ENCODE measurements at places on chromosomes 11 and 22. TPM values are rescaled to one million over a fixed set of nuclear protein-coding genes. Genes with fewer than 3 reads are reported as not detected.

DNA sequence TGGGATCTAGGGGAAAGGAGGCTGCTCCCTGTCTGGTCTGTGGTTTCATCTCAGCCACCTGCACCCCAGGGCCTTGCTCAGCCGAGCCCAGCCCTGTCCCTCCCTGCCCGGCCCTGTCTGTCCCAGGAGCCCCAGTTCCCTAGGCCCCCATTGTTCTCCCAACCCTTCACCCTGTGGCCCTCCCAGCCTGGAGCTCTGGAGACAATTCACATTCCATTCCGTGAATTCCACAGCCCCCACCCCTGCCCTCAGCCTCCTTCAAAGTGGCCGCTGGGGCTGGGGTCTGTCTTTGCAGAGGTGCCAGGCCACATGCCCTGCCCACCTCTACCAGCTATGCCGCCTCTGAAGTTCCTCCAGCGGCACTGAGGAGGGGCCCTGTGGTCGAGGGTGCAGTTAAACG lies 77.9 kb upstream of the WNT11 start:
- no peak for DNase-seq
- H3K27ac ChIP-seq, result no peak overlapping the region
- no peaks in the 10 kb centered on the region for H3K27me3 ChIP-seq

DNA sequence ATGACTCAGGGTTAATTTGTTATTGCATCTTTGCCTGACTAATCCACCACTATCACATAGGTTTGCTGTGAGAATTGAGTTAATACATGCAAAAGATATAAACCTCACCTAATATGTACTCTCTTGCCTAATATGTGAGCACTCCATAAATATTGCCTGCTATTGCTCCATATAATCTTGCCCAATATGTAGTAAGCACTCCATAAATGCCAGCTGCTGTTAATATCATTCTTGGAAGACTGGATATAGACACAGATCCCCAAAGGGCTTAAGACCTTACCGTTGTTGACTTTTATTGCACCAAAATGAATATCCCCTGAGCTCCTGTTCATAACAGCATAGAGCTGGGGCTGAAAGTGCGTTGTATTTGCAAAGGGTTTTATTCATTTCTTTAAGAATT lies 27.0 kb upstream of the LRRC55 start:
- no peaks in the 10 kb centered on the region for H3K27me3 ChIP-seq
- H3K27ac ChIP-seq, result no peak overlapping the region
- no peaks in the 10 kb centered on the region for H3K36me3 ChIP-seq
- DNase-seq, result no peak
- no peaks in the 10 kb centered on the region for H3K4me1 ChIP-seq

DNA sequence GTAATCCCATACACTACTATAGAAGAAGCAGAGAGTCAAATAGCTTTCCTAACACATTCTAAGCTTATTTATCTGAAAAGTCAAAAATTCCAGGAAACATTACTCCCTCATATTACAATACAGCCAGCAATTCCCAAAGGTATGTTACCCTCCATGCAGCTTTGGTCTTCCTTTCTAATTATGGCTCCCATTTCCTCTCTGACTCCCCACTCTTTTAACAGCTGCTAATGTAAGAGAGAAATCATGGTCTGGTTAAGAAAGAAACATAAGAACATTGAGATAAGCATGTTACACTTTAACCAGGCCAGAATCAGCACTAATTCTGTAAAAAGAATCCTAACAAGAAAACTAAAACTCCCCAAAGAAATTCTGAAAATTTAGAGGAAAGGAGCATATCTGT lies 6.8 kb downstream of the PPP2R1B start:
- peaks cover 77% of the 10 kb centered on the region for H3K36me3 ChIP-seq
- no peak overlapping the region for H3K4me3 ChIP-seq
- H3K4me1 ChIP-seq, result no peaks in the 10 kb centered on the region
- H3K27me3 ChIP-seq, result no peaks in the 10 kb centered on the region

DNA sequence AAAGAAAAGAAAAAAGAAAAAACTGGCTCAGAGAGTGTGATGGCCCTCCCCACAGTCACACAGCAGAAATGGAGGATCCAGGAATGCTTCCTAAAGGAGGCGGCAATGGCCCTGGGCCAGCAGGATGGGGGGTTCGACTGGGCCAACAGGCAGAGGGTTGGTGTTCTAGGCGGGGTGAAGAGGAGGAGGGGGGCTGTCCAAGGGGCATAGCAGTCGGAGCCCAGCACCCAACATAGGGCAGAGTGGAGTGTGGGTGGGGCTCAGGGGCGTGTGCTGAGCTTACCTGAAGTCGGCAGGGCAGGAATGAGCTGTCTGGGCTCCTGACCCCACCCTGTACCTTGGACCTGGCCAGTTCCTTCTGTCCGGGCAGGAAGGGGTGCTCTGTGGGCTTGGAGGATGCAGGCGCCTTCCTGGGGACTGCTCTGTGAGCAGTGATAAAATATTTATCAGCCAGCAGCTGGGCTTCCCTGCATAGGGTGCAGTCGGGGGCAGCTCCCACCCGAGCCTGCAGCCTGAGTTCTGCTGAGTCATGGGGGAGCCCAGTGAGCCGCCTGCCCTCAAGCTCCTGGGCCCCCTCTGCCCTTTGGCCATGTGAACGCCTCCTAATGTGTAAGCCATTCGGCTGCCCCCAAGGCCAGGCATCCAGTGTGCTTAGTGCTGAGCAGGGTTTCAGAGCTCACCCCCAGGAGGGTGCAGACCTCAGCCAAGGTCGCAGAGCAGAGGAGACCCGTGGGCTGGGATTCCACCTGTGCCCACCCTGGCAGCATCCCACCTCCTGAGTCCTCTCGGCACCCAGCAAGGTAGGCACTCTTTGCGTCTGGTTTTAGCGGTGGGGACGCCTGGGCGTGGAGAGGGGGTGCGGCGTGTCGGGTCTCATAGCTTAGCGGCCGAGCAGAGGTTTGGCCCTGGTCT lies 25.3 kb upstream of the PRR5 start:
- peaks cover 11% of the 10 kb centered on the region for H3K27me3 ChIP-seq
- H3K4me1 ChIP-seq, result peaks cover 23% of the 10 kb centered on the region
- DNase-seq, result no peak
- H3K36me3 ChIP-seq, result no peaks in the 10 kb centered on the region

- H3K27ac ChIP-seq, result peak overlapping the region; percentile 81
- no peak for DNase-seq
- H3K36me3 ChIP-seq, result no peaks in the 10 kb centered on the region
- H3K4me3 ChIP-seq, result no peak overlapping the region
- H3K4me1 ChIP-seq, result peaks cover 80% of the 10 kb centered on the region
- H3K27me3 ChIP-seq, result no peaks in the 10 kb centered on the region
Measured at GRCh38 chr22:36453855-36454378, 27.5 kb downstream of the TXN2 start.

DNA sequence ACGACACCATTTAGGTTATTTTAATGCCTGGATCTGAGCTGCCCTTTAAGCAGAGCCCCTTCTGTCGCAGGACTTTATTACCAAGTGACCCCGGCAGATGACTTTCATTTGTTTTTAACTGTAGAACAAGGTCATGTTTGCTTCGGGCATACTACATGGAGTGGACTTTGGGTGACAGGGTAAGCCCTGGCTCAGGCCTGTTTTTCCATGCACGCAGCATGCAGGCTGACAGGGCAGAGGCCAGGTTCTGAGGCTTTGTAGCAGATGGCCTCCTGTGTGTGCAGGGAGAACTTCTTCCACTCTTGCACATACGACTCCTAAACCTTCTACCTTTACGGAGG lies 50.5 kb downstream of the SNX19 start:
- H3K4me3 ChIP-seq, result no peak overlapping the region
- H3K36me3 ChIP-seq, result peaks cover under 1% of the 10 kb centered on the region
- peaks cover 3% of the 10 kb centered on the region for H3K4me1 ChIP-seq
- H3K27me3 ChIP-seq, result no peaks in the 10 kb centered on the region
- DNase-seq, result no peak

GRCh38 chr11:14503023-14503422 lies 3.4 kb upstream of the COPB1 start:
- H3K36me3 ChIP-seq, result peaks cover 40% of the 10 kb centered on the region
- H3K27me3 ChIP-seq, result no peaks in the 10 kb centered on the region
- no peaks in the 10 kb centered on the region for H3K4me1 ChIP-seq

GRCh38 chr11:129853518-129854231 lies 38.0 kb downstream of the TMEM45B start:
- no peaks in the 10 kb centered on the region for H3K27me3 ChIP-seq
- H3K27ac ChIP-seq, result peak overlapping the region; percentile 12
- DNase-seq, result peak; percentile 19
- H3K36me3 ChIP-seq, result no peaks in the 10 kb centered on the region
- no peak overlapping the region for H3K4me3 ChIP-seq

GRCh38 chr11:71342116-71342515 lies 89.7 kb upstream of the SHANK2 start:
- peaks cover 6% of the 10 kb centered on the region for H3K4me1 ChIP-seq
- no peak overlapping the region for H3K4me3 ChIP-seq
- no peaks in the 10 kb centered on the region for H3K36me3 ChIP-seq
- H3K27ac ChIP-seq, result no peak overlapping the region

- no peak for DNase-seq
- H3K36me3 ChIP-seq, result no peaks in the 10 kb centered on the region
- H3K4me3 ChIP-seq, result no peak overlapping the region
Measured at GRCh38 chr11:44754876-44755555, 28.3 kb downstream of the TSPAN18 start.

DNA sequence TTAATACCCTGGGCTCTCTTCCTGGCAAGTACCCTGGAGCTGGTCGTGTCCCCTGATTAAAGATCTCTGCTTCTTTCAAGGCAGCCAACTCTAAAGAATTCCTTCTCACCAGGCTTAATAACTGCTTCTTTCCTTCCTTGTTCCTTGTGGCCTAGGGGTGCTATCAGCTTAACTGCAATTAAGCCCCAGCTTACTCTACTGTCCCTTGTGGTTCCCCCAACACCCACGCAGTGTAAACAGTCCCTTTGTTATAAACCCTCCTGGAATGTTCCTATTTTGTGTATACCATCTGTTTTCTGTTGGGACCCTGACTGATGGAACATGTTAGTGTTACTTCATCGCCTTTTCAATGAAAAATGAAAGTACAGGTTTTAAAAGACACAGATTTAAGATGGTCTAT lies 126.4 kb upstream of the KIRREL3 start:
- no peaks in the 10 kb centered on the region for H3K36me3 ChIP-seq
- DNase-seq, result no peak
- H3K4me1 ChIP-seq, result no peaks in the 10 kb centered on the region
- no peak overlapping the region for H3K4me3 ChIP-seq
- no peak overlapping the region for H3K27ac ChIP-seq

GRCh38 chr11:6319704-6320410 lies 444 bp downstream of the CAVIN3 start:
- H3K27ac ChIP-seq, result peak overlapping the region; percentile 77
- peaks cover 33% of the 10 kb centered on the region for H3K27me3 ChIP-seq
- DNase-seq, result no peak
- no peaks in the 10 kb centered on the region for H3K36me3 ChIP-seq

GRCh38 chr11:102487214-102487613 lies 34.6 kb upstream of the TMEM123 start:
- no peak for DNase-seq
- no peaks in the 10 kb centered on the region for H3K27me3 ChIP-seq
- H3K36me3 ChIP-seq, result no peaks in the 10 kb centered on the region

GRCh38 chr11:9022961-9023680 lies 19.3 kb upstream of the NRIP3 start:
- no peaks in the 10 kb centered on the region for H3K27me3 ChIP-seq
- DNase-seq, result no peak
- H3K4me3 ChIP-seq, result no peak overlapping the region
- no peak overlapping the region for H3K27ac ChIP-seq
- H3K36me3 ChIP-seq, result no peaks in the 10 kb centered on the region

DNA sequence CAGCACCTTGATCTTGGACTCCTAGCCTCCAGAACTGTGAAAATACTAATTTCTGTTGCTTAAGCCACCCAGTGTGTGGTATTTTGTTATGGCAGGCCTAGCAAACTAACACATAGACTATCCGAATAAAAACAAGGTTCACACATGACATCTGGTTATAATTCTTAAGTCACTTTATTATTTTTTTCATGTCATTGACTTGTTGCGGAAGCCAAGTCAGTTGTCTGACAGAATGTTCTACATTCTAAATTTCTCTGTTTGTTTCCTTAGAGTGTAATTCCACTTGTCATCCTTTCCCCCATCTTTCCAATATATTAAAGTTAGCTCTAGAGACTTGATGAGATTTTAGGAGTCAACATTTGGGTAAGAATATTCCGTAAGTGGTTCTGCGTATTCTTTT lies 40.6 kb downstream of the RAB30 start:
- no peaks in the 10 kb centered on the region for H3K27me3 ChIP-seq
- no peak overlapping the region for H3K27ac ChIP-seq

- no peaks in the 10 kb centered on the region for H3K27me3 ChIP-seq
- no peak overlapping the region for H3K27ac ChIP-seq
- peaks cover 76% of the 10 kb centered on the region for H3K36me3 ChIP-seq
Measured at GRCh38 chr11:57556041-57556440, 11.4 kb downstream of the UBE2L6 start.

DNA sequence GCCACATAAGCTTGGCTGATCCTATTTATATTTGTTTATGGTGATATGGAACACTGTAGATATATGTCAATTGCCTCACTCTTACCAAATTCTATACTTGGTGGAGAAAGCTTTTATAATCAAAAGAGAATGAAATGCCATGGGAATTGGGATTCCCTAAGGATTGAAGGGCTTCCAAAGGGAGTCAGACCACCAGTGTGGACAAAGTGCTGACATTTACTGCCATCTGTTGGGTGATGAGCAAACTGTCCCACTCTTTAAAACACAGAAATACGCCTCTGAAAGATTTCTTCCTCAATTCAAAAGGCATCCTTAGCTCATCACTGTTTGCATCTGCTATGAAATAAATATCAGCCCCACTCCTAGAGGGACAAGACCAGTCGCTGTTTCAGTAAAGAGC lies 7.1 kb downstream of the SLC1A2 start:
- no peaks in the 10 kb centered on the region for H3K4me1 ChIP-seq
- peaks cover 7% of the 10 kb centered on the region for H3K27me3 ChIP-seq
- H3K27ac ChIP-seq, result no peak overlapping the region
- no peak for DNase-seq

GRCh38 chr11:129414144-129414872 lies 38.7 kb downstream of the BARX2 start:
- H3K36me3 ChIP-seq, result no peaks in the 10 kb centered on the region
- no peak overlapping the region for H3K4me3 ChIP-seq
- H3K4me1 ChIP-seq, result no peaks in the 10 kb centered on the region
- H3K27ac ChIP-seq, result no peak overlapping the region
- no peaks in the 10 kb centered on the region for H3K27me3 ChIP-seq
- no peak for DNase-seq

The OR2AG2 gene
- 0.05 TPM for total RNA-seq

The GAS2 gene
- total RNA-seq, result 3.1 TPM

The RANBP1 gene
- 318 TPM for total RNA-seq

The MRGPRF gene
- total RNA-seq, result 0.57 TPM

The DDIAS gene
- total RNA-seq, result 8.1 TPM

The PNPLA5 gene
- not detected for total RNA-seq

The INPPL1 gene
- total RNA-seq, result 27.7 TPM

The OR2AT4 gene
- total RNA-seq, result not detected

The TESMIN gene
- 2.0 TPM for total RNA-seq

The P2RY6 gene
- 1.3 TPM for total RNA-seq

The ART1 gene
- not detected for total RNA-seq

The RIC3 gene
- 3.3 TPM for total RNA-seq
